ENCODE measurements at places on chromosomes 2 and 18.

- DNase-seq: no peak
Observed at GRCh38 chr18:22783662-22784076, 149.5 kb upstream of the RBBP8 start.

GRCh38 chr18:22627506-22627905 is 209.8 kb upstream of the CTAGE1 start:
- no peak for DNase-seq

DNA sequence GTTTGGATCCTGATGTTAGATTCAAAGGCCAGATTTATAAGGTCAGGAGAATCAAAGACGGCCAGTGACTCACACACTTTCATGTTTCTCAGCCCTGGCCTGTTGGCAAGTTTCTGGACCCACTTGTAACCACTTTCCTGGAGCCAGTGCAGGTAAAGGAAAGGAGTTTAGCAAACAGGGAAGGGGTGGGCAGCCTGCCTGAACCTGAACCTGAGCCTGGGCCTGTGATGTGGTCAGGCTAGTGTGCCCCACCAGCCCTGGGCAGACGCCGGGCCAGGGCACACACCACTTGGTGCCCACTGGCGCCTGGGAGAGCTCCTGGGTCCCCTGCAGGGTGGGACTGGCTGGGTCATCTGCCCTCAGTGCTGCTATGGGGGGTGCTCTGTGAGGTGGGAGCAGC is 100.5 kb upstream of the SPRED2 start:
- no peak for DNase-seq

- DNase-seq: no peak
Observed at GRCh38 chr2:114160263-114160981, 270.5 kb downstream of the ACTR3 start.

- DNase-seq: no peak
Observed at GRCh38 chr2:84654414-84654813, 138.1 kb downstream of the DNAH6 start.

GRCh38 chr18:63553081-63553480 is 10.9 kb downstream of the SERPINB12 start:
- peak; percentile 37 for DNase-seq

DNA sequence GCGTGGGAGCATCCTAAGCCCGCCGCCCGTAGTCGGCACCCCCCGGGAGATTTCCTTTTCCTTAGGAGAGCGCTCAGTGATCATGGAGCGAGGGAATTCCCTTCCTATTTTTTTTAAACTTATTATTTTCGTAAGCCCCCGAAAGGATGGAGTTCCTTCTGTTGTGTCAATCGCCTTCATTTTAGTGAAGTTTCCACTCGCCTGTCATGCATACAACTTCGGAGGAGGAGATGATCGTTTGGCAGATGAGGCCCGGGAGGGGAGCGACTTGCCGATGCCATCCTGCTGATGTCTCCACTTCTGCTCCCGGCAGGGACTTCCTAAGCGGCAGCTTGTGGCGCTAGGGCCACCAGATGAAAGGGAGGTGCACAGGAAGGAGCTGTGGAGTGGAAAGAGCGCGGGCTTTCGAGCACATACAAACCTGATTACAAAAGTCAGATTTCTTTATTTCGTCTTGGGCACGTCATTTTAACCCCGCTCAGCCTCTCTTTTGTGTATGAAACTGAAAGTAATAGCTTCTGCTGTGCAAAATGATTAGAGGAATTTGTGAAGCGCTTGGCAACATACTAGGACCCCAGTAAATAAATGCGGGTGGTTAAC is at the start of gene ADGRF3:
Gene ADGRF3 (minus strand): TSS at position 336 of the 600 bp plus-strand sequence. CDS start 555 bp downstream, outside the sequence.
- DNase-seq: peak; percentile 65

DNA sequence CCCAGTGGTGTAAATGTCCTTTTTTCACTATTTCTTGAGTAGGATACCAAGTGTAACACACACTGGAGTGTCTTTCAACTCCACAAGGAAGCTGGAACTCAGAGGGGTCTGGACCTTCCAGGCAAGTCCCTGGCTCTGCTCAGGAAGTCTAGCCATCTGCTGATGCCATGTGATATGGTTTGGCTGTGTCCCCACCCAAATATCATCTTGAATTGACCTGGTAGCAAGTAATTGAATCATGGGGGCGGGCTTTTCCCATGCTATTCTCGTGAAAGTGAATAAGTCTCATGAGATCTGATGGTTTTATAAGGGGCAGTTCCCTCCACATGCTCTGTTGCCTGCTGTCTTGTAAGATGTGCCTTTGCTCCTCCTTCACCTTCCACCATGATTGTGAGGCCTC is 99.4 kb upstream of the CDC42EP3 start:
- DNase-seq: no peak

GRCh38 chr2:136310005-136310495 is 192.1 kb upstream of the CXCR4 start:
- no peak for DNase-seq

DNA sequence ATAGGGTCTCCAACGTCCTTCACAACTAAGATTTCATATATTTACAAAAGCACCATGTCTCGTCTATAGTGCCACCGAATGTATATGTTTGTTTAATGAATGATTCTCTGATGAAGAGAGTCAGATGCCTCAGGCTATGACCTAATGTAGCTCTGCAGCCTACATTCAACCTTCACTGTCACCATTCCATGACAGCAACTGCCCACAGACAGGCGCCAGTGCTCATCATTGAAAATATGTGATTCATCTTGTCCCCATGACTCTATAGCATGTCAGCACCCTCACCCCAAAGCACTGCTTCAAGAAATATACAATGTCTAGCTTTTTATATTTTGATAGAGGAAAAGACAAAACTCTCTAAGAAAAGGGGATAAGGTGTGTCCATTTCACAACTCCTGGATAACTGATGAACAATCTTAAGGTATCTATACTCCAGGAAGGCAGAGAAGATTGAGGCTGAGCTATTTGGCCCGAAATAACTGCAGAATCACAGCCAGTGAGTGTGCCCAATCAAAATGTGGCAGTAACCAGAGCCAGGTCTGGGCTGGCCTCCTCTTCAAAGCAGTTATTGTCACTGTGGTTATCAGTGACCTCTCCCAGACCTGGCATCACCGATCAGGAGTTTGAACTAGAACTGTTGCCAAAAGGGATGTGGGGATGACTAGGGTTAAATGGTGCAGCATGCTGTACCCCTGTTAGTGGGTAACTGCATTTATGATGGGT is 246.6 kb downstream of the SETBP1 start:
- no peak for DNase-seq

Measured in stomach (tissue), 19 donors.